Hematopoietic multipotent progenitor cell treated with erythropoietin and hydrocortisone succinate and interleukin-3 and kit ligand, for 15 days (in vitro differentiated cells): ENCODE measurements at places on chromosomes 3 and 15.

GRCh38 chr3:78900880-78901279 lies 866.9 kb downstream of the ROBO1 start:
- DNase-seq, result no peak

GRCh38 chr15:59349680-59350420 lies 22.8 kb downstream of the MYO1E start:
- DNase-seq, result no peak

DNA sequence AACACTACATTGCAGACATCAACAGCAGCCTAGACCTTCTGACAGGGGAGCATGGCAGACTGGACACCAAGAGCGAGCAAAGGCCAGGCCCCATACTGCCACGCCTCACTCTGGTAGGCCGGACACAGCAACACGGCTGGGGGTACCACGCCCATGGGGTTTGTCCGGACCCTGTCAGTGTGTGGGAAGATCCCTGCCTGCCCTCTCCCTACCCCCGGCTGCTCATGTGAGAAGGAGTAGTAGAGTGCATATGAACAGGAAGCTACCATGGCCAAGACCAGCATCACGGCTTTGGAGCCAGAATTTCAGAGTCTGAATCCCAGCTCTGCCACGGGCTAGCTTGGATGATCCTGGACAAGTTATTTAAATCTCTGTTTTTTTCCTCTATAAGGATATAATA lies 27.9 kb downstream of the ALDH1L1 start:
- no peak for DNase-seq

GRCh38 chr3:46321461-46322104 lies 32.3 kb upstream of the CCR2 start:
- no peak for DNase-seq

GRCh38 chr3:149902498-149903139 lies 68.1 kb downstream of the PFN2 start:
- DNase-seq, result no peak

GRCh38 chr3:25429361-25430286 lies 1.6 kb downstream of the RARB start:
- no peak for DNase-seq

DNA sequence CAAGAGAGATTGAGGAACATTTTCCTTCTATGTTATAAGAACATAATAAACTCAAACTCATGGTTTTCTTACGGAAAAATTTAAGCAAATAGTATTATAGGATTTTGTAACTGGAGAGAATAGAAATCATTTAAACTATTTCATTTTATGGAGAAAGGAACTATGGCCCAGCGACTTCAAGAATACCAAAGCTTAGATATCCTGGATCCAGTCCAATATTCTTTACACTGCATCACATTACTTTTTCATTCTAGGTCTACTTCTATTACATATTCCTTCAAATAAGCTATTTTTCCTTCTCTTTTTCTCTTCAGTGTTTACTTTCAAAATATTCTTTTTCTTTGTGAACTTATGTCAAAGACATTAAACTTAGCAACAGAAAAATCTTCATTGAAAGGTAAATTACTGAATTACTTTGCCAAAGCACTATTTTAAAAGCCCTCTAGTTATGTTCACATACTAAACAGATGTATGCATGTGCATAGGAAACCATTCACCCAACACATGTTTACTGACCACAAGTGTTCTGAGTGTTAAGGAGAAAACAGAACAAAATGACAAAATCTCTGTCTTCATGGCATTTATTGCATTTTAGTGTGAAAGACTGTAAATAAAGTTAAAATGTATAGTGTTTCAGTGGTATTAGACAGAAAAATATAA lies 20.4 kb downstream of the KPNA4 start:
- DNase-seq, result no peak

DNA sequence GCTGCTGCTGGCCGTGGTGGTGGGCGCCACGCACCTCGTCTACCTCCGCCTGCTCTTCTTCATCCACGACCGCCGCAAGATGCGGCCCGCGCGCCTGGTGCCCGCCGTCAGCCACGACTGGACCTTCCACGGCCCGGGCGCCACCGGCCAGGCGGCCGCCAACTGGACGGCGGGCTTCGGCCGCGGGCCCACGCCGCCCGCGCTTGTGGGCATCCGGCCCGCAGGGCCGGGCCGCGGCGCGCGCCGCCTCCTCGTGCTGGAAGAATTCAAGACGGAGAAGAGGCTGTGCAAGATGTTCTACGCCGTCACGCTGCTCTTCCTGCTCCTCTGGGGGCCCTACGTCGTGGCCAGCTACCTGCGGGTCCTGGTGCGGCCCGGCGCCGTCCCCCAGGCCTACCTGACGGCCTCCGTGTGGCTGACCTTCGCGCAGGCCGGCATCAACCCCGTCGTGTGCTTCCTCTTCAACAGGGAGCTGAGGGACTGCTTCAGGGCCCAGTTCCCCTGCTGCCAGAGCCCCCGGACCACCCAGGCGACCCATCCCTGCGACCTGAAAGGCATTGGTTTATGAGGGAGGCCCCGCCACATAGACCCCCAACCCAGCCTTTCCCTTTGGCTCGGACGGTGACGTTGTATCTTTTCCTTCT lies 1.1 kb downstream of the GPR27 start:
- DNase-seq, result no peak
